ENCODE measurements at places on chromosomes 11 and 22.
A peak's percentile ranks its signal among the peaks of the same experiment; 100 is the strongest.

- DNase-seq = no peak
Measured at GRCh38 chr11:117271208-117271607, 19.9 kb upstream of the BACE1-AS start.

DNA sequence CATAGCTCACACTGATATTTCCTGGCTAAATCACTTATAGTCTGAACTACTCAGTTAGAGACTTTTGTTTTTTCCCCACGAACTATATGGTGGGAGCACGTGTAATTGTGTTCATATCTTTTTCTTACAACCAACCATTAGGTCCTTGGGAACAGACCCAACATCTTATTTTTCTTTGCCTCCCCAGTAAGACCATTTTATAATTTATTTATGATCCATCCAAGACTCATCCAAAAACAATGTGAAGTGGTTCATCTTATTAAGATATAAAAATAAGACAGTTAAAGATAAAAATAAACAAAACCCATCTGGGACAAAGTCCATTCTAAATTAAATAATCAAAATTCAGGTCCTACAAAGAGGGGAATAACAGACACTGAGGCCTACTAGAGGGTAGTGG, 90.8 kb downstream of the FAM168A start:
- DNase-seq = no peak

- no peak for DNase-seq
Measured at GRCh38 chr22:48843640-48844039, 984.0 kb downstream of the BRD1 start.

- DNase-seq = no peak
Measured at GRCh38 chr22:30866811-30867271, 101.7 kb downstream of the MORC2 start.

DNA sequence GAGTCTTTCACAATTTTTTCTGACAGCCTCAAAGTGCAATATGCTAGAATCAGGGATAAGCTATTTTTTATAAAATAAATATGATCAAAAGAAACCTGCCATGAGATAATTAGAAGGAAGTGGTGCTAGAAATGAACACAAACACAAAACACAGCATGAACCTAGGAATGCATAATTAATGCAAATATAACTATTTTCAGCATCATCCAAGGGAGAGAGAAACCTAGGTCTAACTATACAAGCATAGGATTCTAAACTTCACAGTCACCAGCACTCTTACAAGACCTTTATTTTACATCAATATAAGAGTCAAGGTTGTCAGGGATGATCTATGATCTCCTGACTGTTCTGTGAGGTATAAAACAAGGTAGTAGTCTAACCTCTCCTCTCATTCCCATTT, 29.2 kb downstream of the TTC28 start:
- DNase-seq = no peak

DNA sequence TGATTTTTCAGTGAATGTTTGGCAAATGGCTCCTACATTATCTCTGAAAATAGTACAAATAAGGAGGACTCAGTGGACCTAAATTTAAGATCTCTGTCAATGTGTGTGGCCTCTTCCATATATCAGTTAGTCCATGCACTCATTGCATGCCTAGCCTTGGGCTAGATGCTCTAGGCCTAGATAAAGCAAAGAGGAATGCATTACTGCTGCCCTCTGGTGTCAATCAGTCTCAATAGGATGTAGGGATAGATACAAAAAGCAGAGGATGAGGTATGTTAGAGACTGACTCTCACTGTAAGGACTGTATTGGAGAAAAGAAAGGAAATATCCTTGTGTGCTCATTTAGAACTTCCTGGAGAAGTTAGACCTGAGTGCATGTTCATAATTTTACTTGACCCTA, 42.0 kb downstream of the MS4A2 start:
- no peak for DNase-seq

GRCh38 chr11:64791781-64792291, 11.2 kb downstream of the MAP4K2 start:
- no peak for DNase-seq

DNA sequence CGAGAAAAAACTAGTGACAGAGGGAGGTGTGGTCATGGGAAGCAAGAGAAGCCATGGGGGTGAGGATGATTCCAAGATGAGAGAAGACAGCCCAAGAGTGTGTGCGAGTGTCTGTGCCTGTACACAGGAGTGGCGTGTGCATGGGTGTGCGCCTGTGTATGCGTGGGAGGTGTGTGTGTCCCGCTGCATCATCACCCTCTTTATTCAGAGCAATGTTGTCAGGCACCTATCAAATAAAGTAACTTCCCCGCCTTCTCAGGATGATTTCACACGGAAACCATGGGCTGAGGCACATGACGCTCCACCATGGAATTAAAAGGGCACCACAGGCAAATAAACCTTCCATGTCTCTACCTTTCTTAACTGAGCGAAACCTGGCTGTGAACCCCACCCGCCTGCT, 24.6 kb downstream of the MS4A10 start:
- DNase-seq = no peak

- DNase-seq = no peak
Measured at GRCh38 chr11:75557666-75558494, 4.2 kb upstream of the SERPINH1 start.

- DNase-seq = no peak
Measured at GRCh38 chr11:1883346-1884302, 8.1 kb downstream of the PRR33 start.

DNA sequence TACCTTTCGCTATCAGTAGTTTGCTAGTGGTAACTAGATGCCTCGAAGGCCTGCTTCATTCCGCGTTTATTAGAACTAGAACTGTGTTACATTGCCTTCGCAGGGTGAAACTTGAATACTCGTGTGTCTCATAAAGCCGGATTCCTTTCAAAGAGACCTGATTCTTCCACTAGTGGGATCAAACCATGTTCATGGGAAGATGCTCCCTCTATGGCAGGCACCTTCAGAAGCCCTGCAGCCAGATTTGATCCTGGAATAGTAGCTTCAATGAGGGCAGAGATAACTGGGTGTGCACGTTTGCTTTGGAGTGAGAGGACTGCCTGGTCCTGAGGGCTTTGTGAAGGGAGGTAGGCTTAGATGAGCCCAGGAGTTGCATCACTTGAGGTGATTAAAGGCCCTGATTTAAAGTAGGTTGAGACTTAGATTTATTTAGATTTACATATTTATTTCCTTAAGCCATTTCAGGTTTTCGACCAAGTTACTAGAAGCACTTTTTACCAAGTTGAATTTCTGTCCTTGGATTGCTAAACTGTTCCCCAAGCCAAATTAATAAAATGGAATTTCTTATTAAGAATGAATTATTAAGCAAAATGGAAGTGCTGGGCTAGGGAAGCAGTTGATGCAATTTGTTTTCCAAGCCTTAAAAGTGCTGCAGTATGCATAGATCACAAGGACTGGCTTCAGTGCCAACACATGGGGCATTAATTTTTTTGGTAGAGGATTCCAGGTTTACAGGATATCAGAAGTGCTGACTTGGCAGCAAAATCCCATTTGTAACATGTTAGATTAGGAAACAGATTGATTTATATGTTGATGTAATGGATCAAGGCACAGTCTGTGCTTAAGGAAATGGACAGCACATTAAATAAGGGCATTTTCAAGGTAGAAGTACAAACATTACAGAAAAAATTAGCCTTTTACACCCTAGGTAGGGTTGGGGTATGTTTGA, 32.9 kb downstream of the APLP2 start:
- no peak for DNase-seq

- DNase-seq = no peak
Measured at GRCh38 chr11:62120431-62120830, 3.4 kb upstream of the INCENP start.

DNA sequence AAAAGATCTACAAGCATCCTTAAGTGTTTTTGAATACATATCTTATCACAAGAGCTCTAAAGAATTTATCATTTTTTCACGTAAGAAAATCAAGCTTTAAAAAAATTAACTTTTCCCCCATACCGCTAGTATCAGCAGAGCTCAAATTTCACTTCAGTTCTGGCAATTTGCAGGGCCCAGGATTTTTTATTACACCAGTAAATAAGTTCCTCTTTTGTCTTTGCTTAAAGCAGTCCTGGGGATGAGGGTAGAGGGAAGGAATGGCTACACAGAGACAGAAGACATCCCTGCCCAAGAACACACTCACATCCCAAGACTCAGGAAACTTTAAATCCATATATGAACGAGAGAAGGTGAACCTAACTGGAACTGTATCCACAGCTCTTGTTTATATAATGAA, 22.6 kb upstream of the SORL1 start:
- DNase-seq = no peak

DNA sequence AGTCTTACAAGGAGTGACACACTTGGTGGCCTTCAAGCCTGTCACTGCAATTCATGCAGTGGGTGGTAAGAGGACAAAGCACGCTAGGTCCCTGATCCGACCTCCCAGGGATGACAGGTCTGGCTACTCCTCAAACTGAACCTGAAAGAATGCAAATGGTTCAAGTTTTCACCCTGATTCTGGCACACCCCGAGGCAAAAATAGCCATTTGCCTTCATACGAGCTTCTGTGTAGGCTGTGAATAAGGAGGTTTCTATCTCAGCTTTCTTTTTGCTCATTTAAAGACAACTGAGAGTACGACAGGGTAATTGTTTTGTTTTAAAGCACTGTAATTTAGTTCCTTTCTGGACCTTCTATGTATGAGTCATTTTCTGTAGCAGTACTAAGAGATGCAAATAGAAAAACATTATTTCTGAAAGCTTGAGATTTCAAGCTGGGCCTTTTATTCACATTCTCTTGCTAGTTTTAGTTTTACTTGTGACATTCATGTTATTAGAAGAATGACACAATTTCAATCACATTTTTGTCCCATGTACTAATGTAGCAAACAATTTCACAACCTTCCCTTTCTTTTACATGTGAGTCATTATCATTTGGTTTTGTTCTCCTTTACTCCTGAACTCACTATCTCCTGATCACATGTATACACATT, 56.6 kb upstream of the FDX1 start:
- DNase-seq = no peak

- no peak for DNase-seq
Measured at GRCh38 chr22:30047364-30047738, 32.9 kb upstream of the HORMAD2 start.

GRCh38 chr11:113317339-113317738, 3.0 kb downstream of the TTC12 start:
- peak; percentile 51 for DNase-seq

DNA sequence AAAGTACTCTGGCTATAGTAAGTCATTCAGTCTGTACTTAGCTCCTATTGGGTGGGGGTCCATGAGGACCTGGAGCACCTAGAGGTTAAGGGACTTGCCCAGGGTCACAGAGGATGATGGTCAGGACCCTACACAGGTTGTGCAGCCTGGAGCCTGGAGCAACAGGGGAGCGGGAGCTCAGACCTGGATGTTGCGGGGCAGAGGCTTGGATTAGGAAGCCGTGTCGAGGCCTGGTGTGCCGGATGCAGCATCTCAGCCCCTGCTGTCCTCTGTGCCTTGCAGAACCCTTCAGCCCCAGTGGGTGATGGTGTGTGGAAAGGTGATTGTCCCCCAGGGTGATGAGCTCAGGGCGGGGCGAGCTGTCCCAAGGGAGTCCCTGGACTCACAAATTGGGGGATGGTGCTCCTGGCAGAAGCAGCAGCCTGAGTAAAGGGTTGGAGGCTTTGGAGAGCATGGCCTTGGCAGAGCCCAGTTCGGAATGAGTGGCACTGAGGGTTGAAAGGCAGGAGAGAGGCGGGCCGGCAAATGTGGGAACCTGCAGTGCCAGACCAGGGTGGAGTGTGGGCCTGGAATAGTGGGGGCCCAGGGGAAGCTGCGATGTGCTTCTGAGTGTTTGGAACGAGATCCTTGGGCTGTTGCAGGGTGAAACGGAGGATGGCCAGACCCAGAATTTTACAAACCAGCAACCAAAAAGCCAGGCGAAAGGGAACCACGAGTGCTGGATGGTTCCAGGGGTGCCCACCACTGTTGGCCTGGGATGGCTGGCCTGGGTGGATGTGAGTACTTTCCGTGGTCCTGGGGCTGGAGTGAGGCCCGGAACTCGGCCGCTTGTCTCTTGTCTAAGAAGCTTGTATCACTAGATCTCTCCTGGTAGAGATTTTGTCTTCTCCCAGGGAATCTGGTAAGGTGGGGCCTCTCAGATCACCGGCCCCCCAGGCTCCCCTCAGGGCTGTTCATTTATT, 2.9 kb downstream of the TPCN2 start:
- no peak for DNase-seq

GRCh38 chr11:94876645-94877442, 96.5 kb downstream of the CWC15 start:
- no peak for DNase-seq

- no peak for DNase-seq
Measured at GRCh38 chr11:118112711-118113430, 26.1 kb upstream of the SMIM35 start.

DNA sequence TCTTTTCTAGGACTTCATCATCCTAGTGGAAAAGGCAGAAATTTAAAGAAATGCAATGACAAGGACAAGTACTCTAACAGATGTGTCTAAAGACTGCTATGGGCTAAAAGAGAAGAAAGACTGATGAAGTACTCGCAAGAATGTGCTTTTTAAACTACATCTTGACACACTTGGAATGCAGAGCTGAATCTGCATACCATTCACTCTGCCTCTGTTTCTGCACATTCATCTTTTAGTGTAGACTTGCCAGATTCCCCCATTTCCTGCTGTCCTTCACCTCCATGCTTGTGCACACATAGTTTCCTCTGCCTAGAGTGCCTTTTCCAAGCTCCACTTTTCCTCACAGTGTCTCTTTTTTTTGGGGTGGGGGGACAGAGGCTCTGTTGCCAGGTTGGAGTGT, 239.0 kb upstream of the CCDC179 start:
- DNase-seq = no peak

DNA sequence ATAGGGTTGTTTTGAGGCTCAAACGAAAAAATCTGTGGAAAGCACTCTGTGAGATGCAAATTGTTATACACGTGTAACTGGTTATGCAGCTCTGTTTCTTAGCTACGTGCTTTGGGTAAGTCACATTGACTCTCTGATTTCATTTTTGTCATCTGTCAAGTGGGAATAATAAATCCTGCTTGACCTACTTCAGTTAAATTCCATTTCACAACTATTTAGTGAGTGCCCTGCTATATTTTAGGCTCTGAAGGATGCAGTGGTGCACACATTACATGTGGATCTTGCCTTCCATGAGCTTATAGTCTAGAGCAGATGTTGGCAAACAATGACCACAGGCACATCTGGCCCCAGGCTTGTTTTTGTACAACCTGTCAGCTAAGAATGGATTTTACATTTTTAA, 133.6 kb upstream of the PLET1 start:
- no peak for DNase-seq

GRCh38 chr11:63613517-63614135, 607 bp downstream of the PLAAT3 start:
- peak; percentile 27 for DNase-seq

DNA sequence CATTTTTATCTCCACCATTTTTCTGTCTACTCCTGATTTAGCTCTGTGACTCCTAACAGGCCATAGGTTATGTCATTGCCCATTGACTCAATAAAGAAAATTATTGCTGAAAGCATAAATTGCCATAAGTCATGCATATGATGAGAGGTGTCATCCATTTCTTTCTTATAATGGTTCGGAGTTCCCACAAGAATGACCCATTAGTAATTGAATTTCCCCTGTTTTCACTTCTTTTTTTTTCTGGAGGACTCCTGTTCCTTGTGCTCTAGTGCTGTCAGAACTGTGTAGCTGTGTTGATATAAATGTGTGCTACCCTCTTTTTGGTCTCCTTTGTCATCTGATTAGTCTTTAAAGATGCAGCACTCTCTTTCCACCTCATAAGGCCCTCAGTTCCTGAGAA, 22.9 kb upstream of the CARD18 start:
- DNase-seq = no peak

All from NCI-H1092 treated with DMSO at 0.1 percent for 48 hours (cell line).